Endothelial cell of umbilical vein (primary cell): ENCODE measurements at places on chromosomes 3 and 15. TPM values are rescaled to one million over a fixed set of nuclear protein-coding genes. Genes with fewer than 3 reads are reported as not detected.

GRCh38 chr3:192875971-192876565 is 41.6 kb downstream of the MB21D2 start:
- DNase-seq, result no peak

Gene ITGB5
- total RNA-seq, result 144 TPM in 2 replicates

- no peak for DNase-seq
Measured at GRCh38 chr3:78913711-78914110, 854.1 kb downstream of the ROBO1 start.

Gene COPG1
- 202 and 203 TPM in 2 replicates for total RNA-seq

- no peak for DNase-seq
Measured at GRCh38 chr3:39721076-39721475, 88.3 kb upstream of the MYRIP start.

DNA sequence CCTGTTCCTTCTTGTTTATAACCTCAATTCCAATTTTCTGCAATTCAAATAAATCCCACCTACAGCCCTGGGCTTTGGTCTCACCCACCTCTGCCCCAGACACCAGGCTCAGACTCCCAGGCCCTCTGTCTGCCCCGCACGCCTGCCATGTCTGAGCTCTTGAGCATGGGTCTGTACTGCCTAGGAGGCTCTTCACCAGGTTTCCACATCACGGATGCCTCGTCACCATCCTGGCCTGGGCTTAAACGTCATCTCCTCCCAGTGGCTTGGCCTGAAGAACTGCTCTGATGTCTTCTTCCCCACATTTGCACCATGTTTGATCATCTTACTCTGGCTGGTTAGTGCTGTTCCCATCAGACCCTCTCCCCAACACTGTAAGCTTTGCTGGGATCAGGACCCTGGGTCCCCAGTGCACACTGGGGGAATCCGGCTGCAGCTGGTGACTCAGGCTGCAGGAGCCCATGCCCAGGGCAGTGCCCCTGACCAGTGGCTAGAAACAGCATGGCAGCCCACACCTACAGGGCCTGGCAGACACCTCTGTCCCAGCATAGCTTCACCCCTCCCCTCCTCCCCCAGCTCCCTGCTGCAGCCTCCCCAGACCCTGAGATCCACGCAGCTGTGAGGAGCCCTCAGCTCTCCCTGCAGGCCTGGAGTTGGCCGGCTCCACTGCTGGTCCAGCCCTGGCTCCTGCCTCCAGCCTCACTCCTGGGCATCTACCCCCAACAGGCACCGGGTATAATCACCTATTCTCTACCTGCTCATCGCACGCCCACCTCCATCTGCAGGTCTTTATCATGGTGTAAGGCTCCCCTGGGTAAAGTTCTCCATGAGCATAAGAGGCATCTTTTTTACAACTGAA is 162.8 kb upstream of the NSMCE3 start:
- no peak for DNase-seq

Gene ARF4
- 243 and 249 TPM in 2 replicates for total RNA-seq

- DNase-seq, result peak; percentile 39
Measured at GRCh38 chr3:168885028-168885427, 778.5 kb downstream of the MECOM start.
